ENCODE measurements at places on chromosomes 6 and 20.

DNA sequence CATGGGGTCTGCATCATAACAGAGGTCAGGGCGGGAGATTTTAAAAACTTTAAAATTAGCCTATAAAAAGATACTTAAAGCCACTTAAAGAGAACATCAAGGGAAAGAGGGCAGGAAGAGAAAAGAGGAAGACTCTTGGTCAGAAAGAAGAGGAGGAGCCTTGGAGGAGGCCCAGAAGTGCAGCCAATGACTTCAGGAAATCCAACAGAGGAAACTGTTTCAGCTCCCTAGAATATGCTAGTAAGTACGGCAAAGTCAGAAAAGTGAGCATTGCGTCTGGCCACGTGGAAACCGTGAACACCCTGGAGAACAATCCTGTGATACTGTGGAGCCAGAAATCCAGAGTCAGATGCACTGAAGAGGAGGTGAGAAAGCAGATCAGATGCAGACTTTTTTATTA lies 22.5 kb upstream of the NHSL1 start:
- DNase-seq: no peak

DNA sequence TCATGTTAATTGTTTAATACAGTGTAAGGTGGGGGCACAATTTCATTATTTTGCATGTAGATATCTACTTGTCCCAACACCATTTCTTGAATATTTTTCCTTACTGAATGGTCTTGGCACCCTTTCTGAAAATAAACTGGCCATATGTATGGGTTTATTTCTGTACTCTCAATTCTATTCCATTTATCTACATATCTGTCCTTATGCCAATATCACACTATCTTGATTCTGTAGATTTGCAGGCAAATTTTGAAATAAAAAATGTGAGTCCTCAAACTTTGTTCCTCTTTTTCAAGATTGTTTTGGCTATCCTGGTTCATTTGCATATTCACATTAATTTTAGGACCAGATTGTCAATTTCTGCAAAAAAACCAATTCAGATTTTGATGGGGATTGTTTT lies 34.8 kb downstream of the SCGN start:
- DNase-seq: no peak

DNA sequence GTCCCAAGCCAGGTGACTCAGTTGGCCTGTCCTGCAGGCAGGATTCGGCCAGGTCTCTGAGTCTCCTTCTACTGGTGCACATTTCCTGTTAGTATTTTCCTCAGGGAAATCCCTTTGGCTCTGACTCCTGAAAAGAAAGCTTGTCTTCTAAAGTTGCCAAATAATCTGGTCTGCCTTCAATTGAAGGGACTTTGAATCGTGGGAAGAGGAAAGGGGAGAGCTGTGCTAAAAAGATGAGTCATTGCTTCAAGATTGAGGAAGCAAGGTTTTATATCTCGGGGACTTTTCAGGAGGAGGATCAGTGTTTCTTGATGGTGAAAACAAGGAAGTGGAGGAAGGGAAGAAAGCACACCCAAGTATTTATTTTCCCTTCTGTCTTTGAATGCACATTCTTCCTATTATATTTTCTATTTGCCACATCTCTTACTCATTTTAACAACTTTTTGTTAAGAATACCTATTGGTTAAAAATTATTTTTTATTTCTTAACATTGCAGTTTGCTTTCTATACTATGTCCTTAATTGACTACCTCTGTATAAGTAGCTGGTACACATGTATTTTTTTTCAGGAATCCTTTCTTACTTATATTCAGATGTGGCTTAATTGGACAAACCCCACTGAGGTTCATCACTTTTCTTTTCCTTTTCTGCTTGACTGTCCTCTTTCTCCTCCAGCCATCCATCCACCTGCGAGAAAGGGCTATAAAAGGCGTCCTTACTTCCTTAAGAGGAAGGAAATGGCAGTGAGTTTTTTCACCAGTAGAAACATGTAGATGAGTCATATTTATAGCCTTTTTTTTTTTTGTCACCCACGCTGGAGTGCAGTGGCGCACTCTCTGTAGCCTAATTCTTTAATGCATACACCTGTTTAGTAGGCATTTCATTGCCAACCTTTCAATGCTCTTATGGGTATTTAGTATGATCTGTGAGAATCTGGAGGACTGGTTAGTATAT lies 15.0 kb upstream of the IFNGR1 start:
- DNase-seq: peak; percentile 83

DNA sequence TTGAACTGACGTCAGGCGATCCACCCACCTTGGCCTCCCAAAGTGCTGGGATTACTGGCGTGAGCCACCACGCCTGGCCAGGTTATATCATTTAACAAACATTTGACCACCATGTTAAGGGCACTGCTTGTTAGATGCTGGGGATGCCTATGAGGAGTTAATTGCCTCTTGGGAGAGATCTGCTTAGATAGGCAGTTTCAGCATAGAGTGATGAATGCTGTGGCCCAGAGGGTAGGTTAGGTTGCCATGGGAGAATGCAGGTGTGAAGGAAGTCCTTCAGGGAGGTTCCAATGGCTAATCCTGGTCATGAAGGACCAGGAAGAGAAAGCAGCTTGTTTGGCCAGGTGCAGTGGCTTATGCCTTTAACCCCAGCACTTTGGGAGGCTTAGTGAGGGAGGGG lies 17.0 kb downstream of the PHF20 start:
- no peak for DNase-seq

- DNase-seq: peak; percentile 71
Measured at GRCh38 chr6:15284743-15285142, 38.9 kb downstream of the JARID2 start.

DNA sequence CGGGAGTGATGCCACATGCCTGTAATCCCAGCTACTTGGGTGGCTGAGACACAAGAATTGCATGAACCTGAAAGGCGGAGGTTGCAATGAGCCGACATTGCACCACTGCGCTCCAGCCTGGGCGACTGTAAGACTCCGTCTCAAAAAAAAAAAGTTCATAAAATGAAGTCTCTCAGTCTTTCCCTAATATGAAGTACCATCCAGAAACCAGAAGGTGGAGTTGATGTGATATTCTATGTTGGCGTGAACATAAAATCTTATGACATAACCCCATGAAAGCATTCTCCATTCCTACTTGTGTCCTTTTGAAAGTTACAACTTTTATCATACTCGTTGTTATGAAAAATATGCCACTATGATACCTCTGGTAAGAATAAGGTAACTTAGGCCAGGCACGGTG lies 5.7 kb downstream of the SOD2 start:
- no peak for DNase-seq

DNA sequence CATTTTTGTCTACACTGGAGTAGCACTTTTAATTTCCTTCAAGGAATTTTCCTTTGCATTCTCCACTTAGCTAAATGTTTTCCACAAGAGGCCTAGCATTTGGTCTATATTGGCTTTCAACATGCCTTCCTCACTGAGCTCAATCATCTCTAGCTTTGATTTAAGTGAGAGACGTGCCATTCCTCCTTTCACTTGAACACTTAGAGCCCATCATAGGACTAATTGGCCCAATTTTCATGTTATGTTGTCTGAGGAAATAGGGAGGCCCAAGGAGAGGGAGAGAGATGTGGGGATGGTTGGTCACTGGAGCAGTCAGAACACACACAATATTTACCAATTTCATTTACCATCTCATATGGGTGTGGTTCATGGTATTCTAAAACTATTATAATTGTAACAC lies 645.0 kb downstream of the PRKN start:
- no peak for DNase-seq

- DNase-seq: peak; percentile 89
Measured at GRCh38 chr6:69917834-69918233, 51.5 kb downstream of the COL19A1 start.

GRCh38 chr20:58467572-58468527 lies 47.3 kb downstream of the APCDD1L start:
- no peak for DNase-seq

- no peak for DNase-seq
Measured at GRCh38 chr6:127249621-127250020, 17.0 kb upstream of the RNF146 start.

- peak; percentile 73 for DNase-seq
Measured at GRCh38 chr6:137309078-137309762, 90.0 kb upstream of the IFNGR1 start.

DNA sequence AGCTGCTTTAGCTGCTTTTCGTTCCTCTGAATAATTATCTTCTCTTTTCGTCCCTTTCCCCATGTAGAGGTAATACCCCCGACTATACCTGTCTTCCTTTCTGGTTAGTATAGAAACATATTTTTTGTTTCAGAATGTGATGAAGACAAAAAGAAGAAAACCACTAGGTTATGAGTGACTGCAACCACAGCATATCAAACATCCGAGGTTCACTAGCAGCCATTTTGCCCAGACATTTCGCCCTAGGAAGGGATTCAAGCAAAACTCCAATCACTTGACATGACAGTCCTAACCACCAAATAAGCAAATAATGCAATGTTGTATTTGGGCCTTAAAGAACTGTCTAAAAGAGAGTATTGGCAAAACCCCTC lies 9.4 kb downstream of the SNX5 start:
- no peak for DNase-seq

DNA sequence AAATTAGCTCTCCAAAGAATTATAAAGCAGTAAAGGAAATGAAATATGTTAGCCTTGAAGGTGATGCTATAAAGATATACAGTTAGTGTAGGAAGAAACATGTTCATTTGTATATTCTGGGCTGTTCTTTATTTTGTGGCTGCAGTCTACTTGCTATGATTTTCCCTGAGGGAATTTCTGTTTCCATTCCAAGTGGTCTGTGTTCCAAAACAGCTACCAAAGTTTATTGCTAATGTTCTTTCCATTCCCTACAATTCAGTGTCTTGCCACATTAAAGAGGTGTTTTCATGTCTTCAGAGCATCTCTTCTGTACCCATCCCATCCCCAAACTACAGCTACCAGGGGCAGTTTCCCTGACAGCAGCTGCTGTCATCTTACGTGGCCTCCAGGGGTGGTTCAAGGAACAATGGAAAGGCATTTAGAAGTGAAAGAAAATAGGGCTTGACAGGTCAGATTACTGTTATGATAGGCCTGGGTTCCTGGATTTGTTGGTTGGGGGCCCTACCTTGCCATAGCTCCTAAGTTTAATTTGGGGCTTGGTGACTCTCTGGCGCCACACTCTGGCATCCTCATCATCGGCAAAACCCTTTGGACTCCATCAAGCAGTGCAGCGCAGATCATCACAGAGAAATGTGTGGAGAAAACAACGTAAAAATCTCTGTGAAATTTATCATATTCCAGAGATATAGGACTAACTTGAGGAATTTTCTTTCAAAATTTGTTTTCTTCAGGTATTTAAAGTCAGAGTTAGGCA lies 33.8 kb upstream of the AIG1 start:
- peak; percentile 28 for DNase-seq

GRCh38 chr6:127586372-127586771 lies 9.4 kb downstream of the C6orf58 start:
- no peak for DNase-seq

DNA sequence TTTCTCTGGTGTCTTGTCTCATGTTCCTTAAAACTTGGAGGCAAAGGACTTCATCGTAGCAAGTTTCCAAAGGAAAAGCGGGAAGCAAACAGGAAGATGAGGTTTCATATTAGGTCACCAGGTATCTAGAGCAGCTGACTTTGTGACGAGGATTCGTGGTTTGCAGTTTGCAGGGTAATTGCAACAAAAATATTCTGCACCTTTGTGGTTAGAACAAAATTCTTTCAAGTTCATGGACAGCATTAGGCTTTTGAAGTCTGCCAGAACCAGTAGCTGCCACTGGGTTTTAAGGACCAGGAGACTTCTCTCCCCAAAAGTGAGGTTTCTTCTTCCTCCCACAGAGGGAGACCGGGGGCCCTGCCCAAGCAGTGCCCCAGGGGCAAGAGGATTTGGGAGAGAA lies 63.4 kb downstream of the RPP40 start:
- no peak for DNase-seq

- peak; percentile 36 for DNase-seq
Measured at GRCh38 chr20:5168651-5169396, 42.0 kb downstream of the CDS2 start.

DNA sequence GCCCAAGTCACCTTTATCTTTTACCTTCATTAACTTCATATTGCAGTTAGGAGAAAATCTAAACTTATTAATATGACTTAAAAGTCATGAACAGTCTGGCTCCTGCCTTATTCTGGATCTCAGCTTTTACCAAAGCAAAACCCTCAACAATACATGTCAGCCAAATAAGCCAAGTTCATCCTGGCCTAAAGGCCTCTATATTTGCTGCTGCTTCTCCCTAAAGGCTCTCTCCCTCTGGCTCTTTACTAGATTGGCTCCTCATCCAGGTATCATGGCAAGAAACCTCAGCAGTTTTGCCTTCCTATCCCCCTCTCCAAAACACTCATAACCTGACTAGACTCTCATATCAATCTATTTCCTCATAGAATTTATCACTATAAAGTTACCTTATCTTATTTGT lies 11.1 kb downstream of the LMBRD1 start:
- DNase-seq: no peak

DNA sequence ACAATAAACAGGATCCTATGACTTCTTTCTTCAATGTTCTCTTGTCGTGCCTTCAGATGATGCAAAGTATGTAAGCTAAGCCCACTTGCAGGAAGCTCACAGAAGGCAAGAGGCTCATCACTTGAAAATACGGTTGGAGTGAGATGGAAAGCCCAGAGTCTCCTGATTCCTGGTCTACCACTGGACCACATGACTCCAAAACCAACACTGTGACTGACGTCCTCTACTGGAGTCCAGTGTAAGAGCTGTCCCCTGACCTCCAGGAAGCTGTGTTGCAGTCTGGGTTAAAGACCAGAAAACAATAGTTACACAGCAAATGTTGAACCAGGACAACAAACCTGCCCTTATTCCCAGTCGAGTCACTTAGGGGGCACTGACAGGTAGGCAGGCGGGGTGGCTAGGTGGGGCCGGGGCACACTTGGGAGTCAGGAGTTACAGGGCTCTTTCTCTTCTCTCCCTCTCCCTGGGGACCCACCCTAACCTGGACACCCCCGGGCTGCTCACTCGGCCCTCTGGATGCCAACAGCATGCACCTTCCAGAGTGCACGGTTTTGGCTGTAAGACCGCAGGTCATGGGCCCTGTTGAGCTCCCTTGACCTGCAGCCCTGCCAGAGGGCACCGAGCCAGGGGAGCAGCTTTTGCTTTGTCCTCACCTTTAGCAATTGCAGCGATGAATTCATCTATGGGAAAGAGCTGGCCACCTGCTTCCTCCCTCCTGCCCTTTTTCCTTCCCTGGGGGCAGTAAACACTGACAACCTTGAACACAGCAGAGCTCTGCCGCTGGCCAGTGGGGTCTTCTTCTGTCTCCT lies 7.4 kb downstream of the PCK1 start:
- no peak for DNase-seq

- no peak for DNase-seq
Measured at GRCh38 chr6:168377856-168378832, 58.6 kb upstream of the DACT2 start.

- no peak for DNase-seq
Measured at GRCh38 chr20:37390891-37391525, 45.1 kb downstream of the SRC start.

DNA sequence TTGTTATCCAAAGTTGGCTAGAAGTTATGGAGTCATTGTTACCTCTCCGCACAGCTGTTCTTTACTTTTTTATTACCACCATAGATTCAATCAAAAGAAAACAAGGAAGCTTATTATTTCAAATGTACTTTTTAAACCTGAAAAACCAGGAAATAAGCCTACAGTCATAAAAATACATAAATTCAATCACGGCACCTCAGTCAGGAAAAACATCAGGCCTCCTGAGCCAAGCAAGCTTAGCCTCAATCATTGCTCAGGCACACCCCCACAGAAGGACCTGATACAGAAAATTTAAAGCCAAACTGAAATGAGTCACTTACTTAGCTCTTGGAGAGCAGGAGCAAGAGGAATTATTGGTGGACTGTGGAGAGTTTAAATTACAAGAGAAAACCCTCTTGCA lies 44.3 kb downstream of the MARCKS start:
- peak; percentile 62 for DNase-seq
